ENCODE measurements at places on chromosomes 7 and 10.
A peak's percentile ranks its signal among the peaks of the same experiment; 100 is the strongest.

DNA sequence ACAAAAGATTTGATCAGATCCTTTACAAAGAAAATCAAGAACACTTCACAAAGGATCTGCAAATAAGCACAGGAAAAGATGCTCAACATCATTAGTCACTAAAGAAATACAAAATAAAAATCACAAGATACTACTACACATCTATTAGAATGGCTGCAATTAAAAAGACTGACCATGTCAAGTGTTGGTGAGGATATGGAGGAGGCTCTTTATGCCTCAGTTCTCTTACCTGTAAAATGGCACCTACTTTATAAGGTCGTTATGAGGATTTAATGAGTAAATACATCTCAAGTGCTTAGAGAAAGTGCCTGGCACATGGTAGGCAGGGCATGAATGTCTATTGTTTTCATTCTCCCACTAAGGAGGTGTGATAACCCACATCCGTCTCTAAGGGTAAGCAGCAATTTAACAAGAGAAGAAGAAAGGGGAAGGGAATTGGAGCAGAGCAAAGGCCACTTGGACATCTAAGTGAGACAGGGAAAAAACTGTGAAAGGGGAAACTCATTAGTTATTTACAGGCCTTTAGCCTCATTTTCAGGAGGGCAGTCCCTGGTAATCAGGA, 157.5 kb upstream of the NFE2L3 start:
- no peak for DNase-seq

DNA sequence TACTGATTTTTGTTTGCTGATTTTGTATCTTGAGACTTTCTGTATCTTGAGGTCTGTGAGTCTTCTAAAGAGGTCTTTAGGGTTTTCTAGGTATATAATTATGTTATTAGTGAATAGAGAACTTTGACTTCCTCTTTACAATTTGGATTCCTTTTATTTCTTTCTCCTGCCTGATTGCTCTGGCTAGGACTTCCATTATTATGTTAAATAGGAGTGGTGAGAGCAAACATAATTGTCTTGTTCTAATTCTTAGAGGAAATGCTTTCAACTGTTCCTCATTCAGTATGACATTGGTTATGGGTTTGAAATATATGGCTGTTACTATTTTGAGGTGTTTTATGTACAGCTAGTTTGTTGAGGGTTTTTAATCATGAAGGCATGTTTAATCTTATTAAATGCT, 308.0 kb upstream of the TEX47 start:
- no peak for DNase-seq

DNA sequence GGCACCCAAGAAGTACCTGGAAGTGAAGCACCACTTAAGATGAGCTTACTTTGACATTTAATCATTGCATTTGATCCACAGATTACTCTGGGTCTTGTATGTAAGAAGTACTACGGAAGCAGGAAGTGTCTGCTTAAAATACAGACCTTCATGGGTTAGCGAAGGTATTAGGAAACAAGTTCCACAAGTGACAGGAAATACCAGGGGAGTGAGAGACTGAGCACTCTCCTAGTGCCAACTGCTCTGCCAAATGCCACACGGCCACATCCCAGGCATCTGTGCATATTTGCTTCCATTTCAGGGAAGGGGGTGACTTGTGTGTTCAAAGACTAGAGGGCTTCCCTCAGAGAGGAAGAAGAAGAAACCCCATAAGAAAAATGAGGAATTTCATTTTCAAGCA, 57.2 kb upstream of the ANK3 start:
- DNase-seq: no peak

- no peak for DNase-seq
Observed at GRCh38 chr7:71937840-71938371, 474.2 kb downstream of the CALN1 start.

GRCh38 chr7:149398195-149398820, 62.6 kb downstream of the ZNF777 start:
- DNase-seq: no peak

- peak; percentile 60 for DNase-seq
Observed at GRCh38 chr7:100585511-100586265, at the start of gene LRCH4. TSS of gene LRCH4 (minus strand) at chr7:100586129. CDS start at chr7:100586100, 29 bp downstream.

DNA sequence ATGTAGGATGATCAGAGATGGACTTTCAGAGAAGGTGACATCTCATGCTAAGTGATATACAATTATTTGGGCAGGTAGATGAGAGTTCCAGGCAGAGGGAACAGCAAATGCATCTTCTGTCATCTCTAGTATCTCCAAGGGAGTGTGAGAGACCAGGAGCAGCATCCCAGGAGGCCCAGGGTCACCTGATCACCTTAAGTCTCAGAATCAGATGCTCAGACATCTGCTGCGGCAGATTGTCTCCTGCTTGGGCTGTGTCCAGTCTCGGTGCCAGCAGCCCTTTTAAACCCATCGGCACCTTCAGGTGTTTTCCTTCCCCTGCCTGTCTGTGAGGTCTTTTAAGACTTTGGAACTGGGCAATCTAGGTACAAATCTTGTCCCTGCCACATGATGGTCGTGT, 690.6 kb downstream of the LRMDA start:
- no peak for DNase-seq

DNA sequence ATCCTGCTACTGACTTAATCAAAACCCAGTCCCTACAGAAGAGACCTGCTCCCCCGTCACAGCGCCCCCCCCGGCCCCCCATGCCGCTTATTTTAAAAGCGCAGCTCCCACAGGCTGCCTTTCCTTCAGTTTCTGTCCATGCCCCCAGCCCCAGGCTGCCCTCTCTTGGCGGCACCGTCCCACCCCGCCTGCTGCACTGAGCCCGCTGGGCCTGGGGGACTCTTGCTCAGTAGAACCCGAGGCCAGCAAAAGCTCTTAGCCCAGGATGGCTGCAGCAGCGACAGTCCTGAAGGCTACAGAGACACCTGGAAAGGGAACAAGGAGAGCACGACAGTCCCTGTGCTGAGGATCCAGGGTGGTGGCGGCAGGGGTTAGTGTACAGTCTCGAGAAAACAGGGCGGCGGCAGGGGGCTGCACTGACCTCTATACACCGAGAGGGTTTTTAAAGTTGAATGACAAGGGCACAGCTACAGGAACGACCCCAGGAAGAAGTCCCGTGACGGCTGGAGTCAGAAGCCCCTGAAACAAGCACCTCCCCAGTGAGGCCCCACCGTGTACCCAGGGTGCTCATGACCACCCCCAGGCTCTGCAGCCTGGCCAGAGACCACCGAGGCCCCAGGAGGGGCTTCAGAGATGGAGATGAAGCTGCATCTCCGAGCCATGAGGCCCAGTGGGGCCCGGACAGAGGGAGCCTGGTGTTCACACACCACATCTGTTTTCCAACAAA, 54.4 kb downstream of the ZRANB1 start:
- DNase-seq: peak; percentile 12

DNA sequence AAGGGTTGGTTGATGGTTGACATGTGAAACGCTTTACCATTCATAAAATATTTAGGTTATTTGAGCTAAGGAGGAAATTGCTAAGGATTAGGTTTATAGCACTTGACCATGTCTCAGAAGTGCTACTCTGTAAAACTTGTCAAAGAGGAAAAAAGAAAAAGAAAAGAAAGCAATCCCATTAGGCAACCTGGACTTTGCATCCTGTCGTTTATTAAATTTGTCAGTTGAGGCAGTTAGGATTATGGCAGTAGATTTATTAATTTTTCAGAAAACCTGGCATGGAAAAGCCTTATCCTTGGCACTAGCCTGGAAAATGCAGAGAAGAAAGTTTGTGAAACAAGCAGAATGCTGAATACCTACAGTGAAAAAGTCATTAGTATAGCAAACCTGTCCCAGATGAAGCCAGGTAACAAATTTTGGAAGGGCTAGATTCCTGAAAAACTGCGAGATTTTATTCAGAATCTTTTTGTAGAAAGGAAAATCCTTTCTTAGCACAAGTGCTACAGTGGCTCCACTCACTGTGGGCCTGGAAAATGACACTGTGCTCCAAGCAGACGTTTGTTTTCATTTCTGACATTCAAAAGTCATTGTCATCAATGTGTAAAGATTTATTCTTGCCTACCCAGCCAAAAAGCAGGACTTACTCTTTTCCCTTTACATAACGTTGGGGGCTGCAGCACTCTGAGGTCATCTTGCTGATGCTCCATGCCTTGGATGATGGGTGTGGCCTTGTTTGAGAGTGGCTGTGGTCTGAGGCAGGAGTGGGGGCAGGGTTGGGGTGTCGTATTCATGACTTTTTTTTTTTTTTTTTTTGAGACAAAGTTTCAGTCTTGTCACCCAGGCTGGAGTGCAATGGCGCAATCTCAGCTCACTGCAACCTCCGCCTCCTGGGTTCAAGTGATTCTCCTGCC, 664.9 kb downstream of the SUGCT start:
- DNase-seq: no peak
